ENCODE measurements at places on chromosomes 11 and 22.
A peak's percentile ranks its signal among the peaks of the same experiment; 100 is the strongest.

GRCh38 chr22:46071451-46072109 lies 78.7 kb upstream of the PPARA start:
- peak; percentile 46 for DNase-seq

DNA sequence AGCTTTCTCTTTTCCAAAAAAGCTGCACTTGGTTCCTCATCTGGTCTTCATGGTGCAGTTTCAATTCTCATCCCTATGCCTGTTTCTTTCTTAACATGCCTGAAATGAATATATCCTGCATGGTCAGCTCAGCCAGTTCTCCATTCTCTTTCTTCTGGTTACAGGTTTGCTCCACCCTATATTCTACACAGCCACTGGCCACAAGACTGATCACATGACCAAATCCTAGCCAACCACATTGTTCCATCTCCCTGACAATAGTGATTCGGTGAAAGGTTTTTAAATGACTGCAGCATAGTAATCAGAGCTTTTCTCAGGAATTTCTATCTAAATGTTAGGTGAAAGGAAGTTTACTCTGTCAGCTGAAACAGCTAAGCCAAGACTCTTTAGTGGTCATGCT lies 891.4 kb downstream of the METTL15 start:
- DNase-seq, result no peak

DNA sequence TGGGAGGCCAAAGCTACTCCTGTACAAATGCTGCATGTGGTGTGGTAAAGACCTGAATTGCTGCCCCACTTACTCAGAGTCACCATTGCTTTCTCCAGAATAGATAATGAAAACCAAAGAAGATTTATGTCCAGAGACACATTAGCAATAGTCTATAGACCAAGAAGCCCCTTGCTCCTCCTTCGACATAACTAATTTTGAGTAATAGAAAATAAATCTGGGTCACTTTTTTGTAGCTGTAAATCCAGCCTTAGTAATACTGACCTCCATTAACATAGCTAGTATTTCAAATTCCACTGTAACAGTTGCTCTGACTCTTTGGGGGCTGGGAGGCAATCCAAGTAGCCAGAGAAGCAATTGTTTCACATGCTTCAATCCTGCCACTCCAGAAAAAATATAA lies 145.9 kb downstream of the MAML2 start:
- DNase-seq, result no peak

DNA sequence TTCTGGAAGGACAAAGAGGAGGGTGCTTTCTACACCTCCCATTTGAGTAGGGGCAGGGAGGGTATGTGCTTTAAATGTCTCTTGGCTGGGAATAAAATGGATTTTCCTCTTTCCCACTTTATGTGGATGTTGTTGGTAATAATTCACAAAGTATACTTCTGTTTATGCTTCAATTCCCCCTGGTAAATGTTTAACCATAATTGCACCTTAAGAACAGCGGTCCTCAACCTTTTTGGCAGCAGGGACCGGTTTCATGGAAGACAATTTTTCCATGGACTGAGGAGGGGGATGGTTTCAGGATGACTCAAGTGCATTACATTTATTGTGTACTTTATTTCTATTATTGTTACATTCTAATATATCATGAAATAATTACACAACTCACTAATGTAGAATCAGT lies 4.0 kb upstream of the TP53AIP1 start:
- DNase-seq, result no peak

GRCh38 chr11:72818971-72819370 lies 4.8 kb downstream of the ATG16L2 start:
- no peak for DNase-seq

GRCh38 chr22:43100225-43100624 lies 10.3 kb upstream of the BIK start:
- DNase-seq, result no peak

GRCh38 chr11:34149786-34150185 lies 44.4 kb downstream of the NAT10 start:
- DNase-seq, result no peak

- no peak for DNase-seq
Measured at GRCh38 chr11:34380696-34381095, 22.9 kb upstream of the ABTB2 start.

- DNase-seq, result no peak
Measured at GRCh38 chr11:103808252-103808651, 228.2 kb upstream of the DDI1 start.

- DNase-seq, result no peak
Measured at GRCh38 chr22:40512426-40513136, 123.9 kb downstream of the MRTFA start.

DNA sequence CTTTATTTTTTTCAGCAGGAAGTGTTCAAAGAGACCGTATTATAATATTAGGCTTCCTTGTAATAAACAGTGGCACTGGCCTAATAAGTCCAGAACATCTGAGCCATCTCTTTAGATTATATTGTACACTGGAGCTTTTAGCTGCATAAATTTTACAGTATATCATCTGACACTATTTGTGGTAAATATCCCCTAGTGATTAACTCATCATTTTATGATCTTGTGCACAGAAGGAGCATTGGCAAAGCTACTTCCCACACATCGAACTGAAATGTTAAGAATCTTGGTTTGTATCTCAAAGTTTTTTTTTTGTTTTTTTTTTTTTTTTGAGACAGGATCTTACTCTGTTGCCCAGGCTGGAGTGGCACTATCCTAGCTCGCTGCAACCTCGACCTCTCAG lies 162.7 kb downstream of the HIPK3 start:
- DNase-seq, result no peak

- peak; percentile 64 for DNase-seq
Measured at GRCh38 chr22:50531546-50531961, 1.7 kb upstream of the TYMP start.

- DNase-seq, result no peak
Measured at GRCh38 chr22:48894804-48895250, 932.8 kb downstream of the BRD1 start.

- DNase-seq, result no peak
Measured at GRCh38 chr11:112785149-112785548, 176.1 kb upstream of the NCAM1 start.

DNA sequence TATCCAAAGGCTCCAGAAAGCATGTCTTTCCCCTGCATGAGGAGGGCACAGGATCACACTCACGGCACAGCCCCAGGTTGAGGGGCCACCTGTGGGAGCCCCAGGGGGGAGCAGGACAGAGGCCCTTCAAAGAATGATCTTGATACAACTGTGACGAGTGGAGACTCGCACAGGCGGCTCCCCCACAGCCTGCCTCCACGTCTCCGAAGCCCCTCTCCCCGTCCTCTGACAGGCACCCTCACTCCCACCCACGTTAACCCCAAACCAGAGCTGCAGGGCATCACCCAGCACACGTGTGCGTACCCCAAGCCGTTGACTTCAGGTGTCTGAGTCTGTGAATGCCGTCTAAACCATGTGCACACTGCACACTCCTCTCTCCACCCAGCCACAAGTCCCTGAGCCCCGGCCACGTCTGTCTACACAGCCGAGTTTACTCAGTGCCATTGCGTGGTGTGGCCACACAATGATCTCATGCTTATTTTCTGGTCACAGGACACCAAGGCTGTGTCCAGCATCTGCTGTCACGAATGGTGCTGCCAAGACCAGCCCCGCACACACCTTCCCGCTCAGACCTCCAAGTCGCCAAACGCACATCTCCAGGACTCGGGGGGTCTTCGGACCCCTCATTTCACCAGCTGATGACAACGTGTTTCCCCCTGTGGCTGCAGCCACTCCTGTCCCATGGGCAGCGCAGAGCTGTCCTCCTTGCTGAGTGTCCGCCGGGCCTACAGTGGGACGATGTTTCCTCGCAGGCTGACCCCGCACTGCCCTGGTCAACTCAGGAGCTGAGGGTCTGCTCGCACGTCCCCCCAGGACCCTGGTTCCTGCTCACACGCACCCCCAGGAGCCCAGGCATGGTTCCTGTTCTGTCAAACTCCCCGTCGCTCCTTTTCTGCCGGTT lies 251.2 kb downstream of the BRD1 start:
- DNase-seq, result no peak

- no peak for DNase-seq
Measured at GRCh38 chr22:42327462-42328129, 57.1 kb upstream of the TCF20 start.

DNA sequence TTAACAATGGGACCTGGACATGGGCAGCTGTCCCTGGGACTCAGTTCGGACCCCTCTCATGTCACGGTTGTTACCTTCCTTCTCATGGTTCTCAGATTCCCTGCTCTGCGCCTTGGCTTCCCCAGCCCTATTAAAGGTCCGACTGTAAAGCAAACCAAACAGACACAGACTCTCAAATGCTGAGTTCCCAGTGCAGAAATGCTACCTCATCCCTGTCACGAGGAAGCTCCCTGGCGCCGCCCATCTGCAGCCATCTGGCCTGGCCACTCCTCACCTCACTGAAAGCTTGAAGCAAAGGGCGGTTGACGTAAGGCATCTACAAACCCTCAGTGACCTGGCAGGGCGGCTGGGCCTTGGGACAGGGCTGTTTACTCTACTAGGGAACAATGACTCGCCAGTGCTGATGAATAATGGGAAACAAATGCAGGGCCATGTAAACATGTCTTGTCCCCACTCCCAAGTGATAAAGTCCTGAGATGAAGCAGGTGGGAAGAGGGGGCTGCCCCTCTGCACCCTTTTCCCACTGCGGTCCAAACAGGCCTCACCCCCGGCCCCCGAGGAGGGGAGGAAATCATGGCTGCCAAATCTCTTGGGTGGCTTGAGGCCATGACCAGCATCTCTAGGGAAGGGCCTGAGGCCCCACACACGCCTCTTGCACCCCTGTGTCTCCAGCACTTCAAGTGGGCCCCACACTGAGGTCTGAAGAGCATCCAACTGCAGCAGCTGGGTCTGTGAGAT lies 49.3 kb downstream of the SCUBE1 start:
- DNase-seq, result no peak

DNA sequence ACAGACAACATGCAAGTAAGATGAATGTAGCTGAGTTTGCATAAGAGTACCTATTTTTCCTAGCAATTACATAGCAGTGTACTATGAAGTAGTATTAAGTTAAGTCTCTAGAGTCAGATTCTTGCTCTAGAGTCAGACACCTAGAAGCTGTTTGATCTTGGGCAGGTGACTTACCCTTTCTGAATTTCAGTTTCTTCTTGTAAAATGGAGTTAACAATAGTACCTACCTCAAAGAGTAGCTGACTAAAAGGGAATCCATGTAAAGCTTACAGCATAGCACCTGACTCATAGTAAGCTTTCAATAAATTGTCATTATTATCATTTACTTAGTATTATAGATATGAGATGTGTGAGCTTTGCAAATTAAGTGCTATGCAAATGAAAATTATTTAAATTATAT lies 47.8 kb upstream of the PTPRJ start:
- DNase-seq, result no peak

GRCh38 chr11:76629116-76629852 lies 41.3 kb downstream of the LRRC32 start:
- DNase-seq, result no peak

DNA sequence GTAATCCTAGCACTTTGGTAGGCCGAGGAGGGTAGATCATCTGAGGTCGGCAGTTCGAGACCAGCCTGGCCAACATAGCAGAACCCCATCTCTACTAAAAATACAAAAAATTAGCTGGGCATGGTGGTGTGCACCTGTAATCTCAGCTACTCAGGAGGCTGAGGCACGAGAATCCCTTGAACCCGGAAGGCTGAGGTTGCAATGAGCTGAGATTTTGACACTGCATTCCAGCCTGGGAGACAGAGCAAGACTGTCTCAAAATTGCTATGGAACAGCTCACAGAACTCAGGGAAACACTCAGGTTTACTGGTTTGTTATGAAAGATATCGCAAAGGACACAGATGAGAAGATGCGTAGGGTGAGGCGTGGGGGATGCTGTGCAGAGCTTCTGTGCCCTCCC lies 2.7 kb downstream of the FAM118A start:
- no peak for DNase-seq

GRCh38 chr11:88631497-88631896 lies 294.0 kb upstream of the CTSC start:
- DNase-seq, result no peak

- peak; percentile 7 for DNase-seq
Measured at GRCh38 chr22:20803696-20804324, 29.9 kb downstream of the SERPIND1 start.

DNA sequence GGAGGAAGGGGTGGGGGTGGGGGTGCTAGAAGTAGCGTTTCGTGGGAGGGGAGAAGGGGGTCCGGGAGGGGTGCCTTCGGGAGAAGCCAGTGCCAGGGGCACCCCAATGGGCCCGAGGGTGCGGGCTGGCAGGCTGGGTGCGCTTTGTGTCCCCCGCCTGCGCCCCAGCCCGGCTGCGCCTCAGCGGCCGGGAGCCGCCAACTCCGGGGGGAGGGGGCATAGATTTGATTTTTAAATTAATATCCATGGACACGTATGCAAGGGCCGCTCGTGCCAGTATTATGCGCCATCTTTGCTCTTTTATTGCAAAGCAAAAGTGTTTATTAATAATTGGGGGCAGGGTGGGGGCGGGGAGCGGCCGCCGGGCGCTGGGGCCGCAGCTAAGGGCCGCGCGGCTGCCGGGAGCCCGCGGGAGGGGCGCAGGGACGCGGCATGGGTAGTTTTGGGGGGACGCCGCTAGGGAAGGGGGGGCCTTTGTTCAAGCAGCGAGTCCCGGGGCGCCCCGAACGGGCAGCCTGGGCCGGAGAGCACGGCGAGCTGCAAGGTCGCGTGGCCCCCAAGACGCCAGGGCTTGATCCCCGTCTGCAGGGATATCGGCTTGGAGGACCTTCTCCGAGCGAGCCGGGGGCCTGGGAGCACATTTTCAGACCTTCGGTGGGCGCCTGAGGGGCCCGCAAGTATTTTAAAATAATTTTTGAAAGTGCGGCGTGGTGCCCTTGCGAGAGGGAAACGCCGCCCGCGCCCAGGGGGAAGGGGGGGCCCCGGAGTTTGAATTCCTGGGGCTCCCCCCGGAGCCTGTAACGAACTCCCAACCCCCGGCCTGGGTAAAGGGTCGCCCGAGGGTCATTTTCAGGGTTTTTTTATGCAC lies 959 bp downstream of the CCND1 start:
- no peak for DNase-seq

DNA sequence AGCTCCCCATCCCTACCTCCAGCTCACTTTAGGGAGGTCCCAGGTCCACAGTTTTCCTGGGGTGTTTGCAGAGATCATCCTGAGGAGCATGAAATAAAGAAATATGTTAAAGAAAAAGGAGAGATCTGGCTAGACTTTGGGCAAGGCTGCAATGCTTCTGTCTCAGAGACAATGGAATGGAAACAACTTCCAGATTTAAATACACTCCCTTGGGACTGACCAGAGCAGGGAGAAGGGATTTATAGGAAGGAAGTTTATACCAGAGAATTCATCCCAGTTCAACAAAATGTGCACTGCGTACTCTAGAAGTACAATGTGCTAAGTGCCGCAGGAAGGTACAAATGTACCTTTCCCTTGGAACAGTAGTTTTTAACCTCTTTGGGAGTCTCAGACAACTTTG lies 40.4 kb downstream of the ETS1 start:
- no peak for DNase-seq

- DNase-seq, result no peak
Measured at GRCh38 chr22:20919718-20920117, 2.5 kb downstream of the CRKL start.

DNA sequence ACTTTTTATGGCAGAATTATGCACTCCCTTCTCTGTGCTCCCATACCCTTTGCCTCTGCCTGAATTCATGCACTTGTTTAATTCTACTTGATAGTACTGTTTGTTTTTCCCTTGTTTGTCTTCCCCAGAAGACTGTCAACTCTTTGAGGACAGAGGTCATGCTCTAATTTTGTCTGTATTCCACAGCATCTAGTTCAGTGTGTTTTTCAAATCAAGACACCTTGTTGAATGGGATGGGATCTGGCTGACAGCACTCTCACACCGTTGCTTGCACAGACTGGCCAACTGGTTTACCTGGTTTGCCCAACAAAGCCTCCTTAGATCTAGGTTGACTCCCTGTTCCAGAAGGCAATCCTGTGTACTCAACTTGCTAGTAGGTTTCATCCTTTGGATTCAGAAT lies 121.2 kb upstream of the TIMP3 start:
- no peak for DNase-seq

GRCh38 chr11:61866231-61866957 lies 25.0 kb downstream of the FADS3 start:
- DNase-seq, result no peak

Data from activated T-cell treated with anti-CD3 and anti-CD28 coated beads for 4 hours (primary cell).